ENCODE measurements at places on chromosomes 3 and 15.

- no peak for DNase-seq
Observed at GRCh38 chr3:32136703-32137102, 30.3 kb downstream of the GPD1L start.

- DNase-seq = no peak
Observed at GRCh38 chr3:126493739-126494138, 18.0 kb upstream of the ZXDC start.

GRCh38 chr3:61065451-61066011 is 185.7 kb downstream of the FHIT start:
- no peak for DNase-seq

DNA sequence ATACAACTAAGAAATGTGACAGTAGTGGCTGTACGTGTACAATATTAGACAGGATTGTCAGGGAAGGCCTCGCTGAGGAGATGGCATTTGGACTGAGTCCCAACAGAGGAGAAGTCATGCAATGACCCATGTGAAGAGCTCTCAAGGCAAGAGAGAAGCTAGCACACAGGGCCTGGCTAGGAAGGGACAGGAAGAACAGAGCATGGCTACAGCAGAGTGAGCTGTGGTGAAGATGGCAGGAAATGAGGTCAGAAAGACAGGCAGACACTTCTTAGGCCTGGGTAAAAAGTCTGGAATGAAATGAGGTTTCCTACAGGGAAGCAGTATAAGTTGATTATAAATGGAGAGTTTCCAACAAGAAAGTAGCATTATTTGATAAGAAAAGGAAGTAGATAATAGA is 33.2 kb upstream of the LEKR1 start:
- DNase-seq = no peak

DNA sequence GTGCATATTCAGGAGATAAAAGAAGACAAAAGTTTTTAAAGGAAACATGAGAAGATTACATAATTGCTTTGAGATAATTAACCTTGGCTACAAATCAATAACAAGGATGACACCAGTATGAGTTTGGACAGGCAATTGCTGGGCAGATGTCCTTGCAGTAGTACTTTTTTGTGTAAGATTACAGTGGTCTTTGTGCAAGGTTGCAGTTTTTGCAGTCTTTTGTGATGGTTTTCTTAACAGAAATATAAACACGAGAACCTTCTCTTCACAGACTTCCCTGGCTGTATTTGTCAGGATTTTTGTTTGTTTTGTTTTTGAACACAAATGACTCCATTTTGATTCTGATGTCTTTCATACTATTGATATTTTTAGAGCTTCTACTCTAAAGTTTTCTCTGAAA is 128.3 kb upstream of the ALCAM start:
- DNase-seq = no peak

- no peak for DNase-seq
Observed at GRCh38 chr3:7346364-7346763, 485.4 kb downstream of the GRM7 start.
